ENCODE measurements at places on chromosomes 5 and 9.

DNA sequence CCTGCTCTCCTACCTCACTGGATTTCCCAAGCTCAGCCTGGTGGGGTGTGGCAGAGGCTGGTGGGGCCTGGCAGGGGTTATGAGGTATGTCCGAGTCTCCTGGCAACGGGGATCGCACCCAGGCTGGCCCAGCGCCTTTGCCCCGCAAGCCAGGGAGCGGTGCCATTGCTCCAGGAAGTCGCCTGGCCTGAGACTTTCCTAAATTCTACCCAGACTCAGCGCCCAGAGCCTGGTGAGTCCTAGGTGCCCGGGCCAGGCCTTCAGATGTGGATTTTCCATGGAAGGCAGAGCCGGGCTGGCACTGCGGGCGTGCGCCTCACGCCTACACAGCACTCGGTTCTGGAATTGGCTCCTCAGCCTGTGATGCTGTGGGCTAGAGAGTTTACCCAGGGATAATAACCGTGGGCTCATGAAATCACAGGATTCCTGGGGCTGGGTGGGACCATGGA, 155.4 kb upstream of the COL5A1 start:
- no peak for DNase-seq

- DNase-seq = no peak
These were observed 687 bp upstream of the RPS23 start for GRCh38 chr5:82278711-82279370.

DNA sequence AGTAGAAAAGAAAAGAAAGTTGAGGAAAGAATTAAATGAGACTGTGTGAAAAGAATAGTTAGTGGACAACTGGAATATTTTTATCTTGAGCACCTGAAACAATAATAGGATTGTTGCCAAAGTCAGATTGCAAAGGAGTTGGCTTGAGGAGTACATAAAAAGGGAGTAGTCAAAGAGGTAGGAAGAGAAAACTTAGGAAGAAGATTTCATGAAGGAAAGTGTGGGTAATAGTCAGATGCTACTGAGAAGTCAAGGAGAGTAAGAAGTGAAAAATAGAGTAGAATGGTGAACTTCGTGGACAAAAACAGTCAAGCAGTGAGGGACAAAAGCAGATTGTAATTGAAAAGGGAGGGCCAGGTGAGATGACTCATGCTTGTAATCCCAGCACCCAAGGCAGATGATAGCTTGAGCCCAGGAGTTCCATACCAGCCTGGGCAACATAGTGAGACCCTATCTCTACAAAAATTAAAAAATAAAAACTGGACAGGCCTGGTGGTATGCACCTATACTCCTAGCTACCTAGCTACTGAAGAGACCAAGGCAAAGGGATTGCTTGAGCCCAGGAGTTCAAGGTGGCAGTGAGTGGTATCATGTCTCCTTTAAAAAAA, 178.9 kb downstream of the NIPBL start:
- DNase-seq = no peak

- DNase-seq = no peak
These were observed 263.5 kb downstream of the TMEM38B start for GRCh38 chr9:105957830-105958229.

GRCh38 chr9:33320568-33321261, 30.4 kb downstream of the NFX1 start:
- DNase-seq = no peak

DNA sequence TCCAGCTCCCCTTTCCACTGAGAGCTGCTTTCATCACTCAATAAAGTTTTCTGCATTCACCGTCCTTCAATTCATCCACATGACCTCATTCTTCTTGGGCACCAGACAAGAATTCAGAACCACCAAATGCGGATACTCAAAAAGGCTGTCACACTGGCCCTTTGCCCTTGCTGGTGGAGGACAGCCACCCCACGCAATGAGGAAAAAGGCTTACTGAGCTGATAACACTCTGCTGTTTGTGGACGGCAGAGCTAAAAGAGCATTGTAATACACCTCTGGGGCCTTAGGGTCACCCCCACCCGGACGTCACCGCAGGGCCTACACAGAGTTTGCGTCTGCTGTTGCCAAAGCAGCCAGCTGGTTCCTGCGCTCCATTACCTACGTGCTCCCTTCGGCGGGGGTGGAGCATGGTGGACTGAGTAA, 51.2 kb upstream of the ZNF608 start:
- no peak for DNase-seq

- no peak for DNase-seq
These were observed 52.7 kb upstream of the TESK1 start for GRCh38 chr9:35552376-35552775.

DNA sequence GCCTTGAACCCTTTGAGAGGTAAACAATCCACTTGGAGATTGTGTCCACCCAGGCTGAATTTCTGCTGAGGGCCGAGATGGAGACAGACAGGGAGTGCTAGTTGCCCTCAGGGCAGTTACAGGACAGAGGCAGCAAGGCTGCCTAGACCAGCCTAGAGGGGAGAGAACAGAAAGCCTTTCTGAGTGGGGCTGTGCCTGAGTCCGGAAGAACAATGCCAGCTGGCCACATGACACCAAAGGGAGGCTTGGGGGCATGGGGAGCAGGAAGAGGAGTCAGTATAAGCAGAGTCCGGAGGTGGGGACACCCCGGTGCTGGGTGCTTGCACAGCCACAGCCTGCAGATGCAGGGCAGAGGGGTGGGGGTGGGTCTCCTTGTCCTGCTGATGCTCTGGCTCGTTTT, 145.7 kb downstream of the CFAP90 start:
- no peak for DNase-seq

DNA sequence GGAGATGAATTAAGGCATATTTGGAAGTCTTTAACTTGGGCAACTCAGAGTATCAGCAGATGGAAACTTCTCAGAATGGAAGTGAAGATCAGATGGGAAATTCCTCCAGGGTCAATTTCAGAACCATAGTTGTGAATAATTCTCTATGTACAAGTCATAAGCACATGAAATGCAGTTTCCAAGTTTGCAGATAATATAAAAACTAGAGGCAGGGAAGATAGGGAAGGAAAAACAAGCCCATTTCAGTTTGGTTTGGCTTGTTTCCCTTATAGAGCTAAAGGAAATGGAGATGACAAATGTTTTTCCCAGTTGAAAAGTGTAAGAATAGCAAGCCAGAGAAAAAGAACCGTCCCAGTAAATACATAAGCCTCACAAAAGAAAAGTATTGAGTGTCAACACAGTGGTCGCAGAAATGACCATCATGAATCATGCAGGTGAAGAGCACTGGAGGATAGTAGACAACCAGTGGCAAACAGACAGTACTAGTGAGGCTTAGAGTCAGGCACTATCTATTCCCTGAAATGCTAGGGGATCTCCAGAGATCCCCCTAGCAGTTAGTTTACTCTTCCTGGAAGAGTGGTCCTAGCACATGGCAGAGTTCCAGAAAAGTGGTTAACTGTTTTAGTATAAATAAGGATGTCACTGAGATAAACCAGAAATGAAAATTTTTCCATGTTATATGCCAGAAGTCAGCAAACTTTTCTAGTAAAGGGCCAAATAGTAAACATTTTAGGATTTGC, 245.9 kb downstream of the SAXO1 start:
- DNase-seq = no peak

GRCh38 chr9:90331826-90332575, 310.6 kb downstream of the DIRAS2 start:
- no peak for DNase-seq

- DNase-seq = no peak
These were observed 22.1 kb downstream of the MRRF start for GRCh38 chr9:122286764-122287163.

GRCh38 chr5:124951661-124952060, 205.2 kb upstream of the ZNF608 start:
- no peak for DNase-seq

- DNase-seq = no peak
These were observed 111.3 kb downstream of the EGFLAM start for GRCh38 chr5:38369692-38370091.

DNA sequence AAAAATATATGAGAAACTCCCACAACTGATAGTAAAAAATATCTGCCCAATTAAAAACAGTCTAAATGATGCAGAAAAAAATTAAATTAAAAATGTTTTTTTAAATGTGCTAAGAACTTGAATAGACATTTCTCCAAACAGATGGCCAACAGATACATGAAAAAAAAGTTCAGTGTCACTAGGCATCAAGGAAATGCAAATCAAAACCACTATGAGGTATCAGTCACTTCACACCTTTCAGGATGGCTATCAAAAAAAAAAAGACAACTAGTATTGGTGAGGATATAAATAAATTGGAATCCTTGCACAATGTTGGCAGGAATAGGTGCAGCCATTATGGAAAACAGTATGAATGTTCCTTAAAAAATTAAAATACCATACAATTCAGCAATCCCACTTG, 16.6 kb downstream of the ZNF131 start:
- DNase-seq = no peak

- no peak for DNase-seq
These were observed 7.4 kb downstream of the REEP5 start for GRCh38 chr5:112914584-112914983.

DNA sequence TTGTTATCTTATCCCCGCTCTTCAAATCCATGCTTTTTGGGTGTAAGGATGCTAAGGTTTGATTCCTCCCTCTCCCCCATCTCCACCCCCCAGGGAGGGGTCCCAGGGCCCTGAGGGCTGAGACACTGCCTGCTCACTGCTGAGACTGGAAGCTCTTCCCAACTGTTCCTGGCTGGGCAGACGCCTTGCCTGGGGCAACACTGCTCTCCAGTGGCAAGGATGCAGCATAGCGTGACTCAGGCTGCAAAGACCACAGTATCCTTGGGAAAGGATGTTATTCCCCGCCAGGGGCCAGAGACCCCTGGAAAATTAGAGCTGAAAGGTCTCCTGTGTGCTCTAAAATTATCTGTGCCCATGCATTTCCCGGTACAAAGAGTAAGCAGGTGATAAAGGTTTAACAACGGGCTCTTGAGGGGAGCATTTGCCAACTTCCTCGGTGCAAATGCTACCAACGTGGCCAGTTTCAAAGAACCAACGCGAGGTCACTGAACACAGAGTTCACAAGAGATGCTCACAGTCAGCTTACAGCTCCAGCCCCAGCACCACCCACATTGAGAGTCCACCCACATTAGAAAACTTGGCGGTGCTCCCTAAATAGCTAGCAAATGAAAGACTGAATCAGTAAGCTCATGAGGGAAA, 271.9 kb downstream of the NSG2 start:
- no peak for DNase-seq

GRCh38 chr5:82894716-82895115, 182.5 kb downstream of the TMEM167A start:
- DNase-seq = no peak

GRCh38 chr5:583645-584044, 28.5 kb upstream of the CEP72 start:
- no peak for DNase-seq

- DNase-seq = no peak
These were observed 45.6 kb downstream of the NNT start for GRCh38 chr5:43648499-43649124.

GRCh38 chr5:115033861-115034260, 135.8 kb downstream of the TRIM36 start:
- DNase-seq = no peak

DNA sequence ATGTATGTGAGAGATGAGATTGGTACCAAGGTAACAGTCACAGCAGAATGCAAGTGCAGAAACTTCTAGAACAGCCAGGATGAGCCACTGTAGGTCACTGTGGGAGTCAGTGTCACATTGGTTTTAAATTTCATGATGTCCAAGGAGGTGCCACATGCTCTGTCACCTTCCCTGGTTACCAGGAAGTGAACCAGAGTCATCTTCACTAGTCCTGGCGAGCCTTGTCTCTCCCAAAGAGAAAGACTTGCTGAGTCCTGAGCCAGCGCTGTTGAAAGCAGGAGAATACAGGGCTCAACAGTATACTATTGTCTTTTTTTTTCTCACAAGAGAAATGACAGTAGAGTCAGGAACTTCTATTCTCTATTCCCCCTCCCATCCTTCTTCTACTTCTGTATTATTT, 615.5 kb downstream of the RAB3C start:
- DNase-seq = no peak

- no peak for DNase-seq
These were observed 29.3 kb downstream of the PCDH1 start for GRCh38 chr5:141848744-141849414.

DNA sequence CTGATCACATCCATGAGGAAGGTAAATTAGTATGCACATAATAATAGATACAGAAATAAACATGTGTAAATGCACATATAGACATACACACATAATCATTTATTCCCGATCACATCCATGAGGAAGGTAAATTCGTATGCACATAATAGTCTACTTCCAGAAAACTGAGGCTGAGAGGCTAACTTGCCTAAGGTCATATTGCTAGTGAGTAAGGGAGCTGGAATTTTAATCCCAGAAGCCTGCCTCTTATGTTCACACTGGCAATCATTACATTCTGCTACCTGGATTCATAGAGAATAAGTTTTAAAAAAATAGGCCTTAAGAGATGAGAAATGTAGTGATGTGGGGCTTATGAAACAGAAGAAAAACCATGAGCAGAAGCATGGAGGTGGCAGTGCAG, 716.3 kb downstream of the BRINP1 start:
- no peak for DNase-seq

DNA sequence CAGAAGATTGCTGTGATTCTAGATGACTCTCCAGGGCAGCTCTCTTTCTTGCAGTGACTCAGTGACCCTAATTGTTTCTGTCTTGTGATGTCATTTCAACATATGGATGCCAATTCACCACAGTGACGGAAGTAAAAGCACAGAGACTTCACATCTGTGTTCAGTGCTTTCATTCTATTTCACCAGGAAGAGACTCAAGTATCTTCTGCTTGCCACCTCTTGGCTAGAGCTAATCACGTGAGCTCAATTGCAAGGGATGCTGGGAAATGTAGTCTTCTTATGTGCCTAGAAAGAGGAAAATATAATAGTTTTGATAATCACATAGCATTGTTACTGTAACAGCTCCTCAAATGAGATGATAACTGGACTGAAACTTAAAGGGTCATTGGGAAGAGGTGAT, 453.3 kb upstream of the KLF4 start:
- DNase-seq = no peak

GRCh38 chr5:12399868-12400267, 495.6 kb upstream of the CTNND2 start:
- DNase-seq = no peak

DNA sequence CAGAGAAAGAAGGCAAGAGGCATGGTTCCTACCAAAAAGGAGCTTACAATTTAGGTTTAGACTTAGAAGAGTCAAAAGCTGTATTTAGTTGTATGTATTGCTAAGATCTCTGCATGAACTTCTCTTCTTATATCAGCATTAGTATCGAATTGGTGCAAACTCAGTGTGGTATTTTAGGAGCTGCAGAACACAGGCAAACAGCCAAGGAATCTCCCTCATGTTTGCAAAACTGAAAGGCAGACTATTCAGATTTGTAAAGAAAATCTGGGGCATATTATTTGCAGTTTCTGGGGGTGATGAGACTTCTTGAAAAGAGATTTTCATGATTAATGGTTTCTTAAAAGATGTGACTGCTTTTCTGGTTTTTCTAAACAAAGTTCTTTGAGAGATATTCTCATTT, 252.7 kb downstream of the CEMIP2 start:
- no peak for DNase-seq

- DNase-seq = no peak
These were observed 65.9 kb downstream of the ZFAND5 start for GRCh38 chr9:72299017-72299603.

DNA sequence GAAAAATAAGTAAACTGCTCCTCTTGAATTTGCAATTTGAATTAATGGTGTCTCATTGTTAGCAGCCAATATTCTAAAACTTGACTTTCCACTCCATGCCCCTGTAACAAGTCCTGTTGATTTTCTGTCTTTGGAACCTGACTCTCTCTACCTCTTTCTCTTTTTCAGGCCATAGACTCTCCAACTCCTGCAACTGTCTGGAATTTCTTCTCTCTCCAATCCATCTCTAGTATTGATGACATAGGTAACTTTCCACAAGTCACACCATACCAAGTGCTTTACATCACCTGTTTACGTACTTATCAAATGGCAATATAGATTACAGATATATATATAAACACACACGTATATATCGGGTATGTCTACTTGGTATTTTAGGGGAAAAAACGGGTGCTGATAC, 923 bp downstream of the C5orf34 start:
- DNase-seq = no peak
